ENCODE measurements at places on chromosomes 1 and 21. TPM values are rescaled to one million over a fixed set of nuclear protein-coding genes. Genes with fewer than 3 reads are reported as not detected.

- no peak for DNase-seq
Measured at GRCh38 chr1:246292571-246292970, 214.5 kb downstream of the SMYD3 start.

GRCh38 chr1:116827607-116828105, 73.4 kb downstream of the CD2 start:
- no peak for DNase-seq

DNA sequence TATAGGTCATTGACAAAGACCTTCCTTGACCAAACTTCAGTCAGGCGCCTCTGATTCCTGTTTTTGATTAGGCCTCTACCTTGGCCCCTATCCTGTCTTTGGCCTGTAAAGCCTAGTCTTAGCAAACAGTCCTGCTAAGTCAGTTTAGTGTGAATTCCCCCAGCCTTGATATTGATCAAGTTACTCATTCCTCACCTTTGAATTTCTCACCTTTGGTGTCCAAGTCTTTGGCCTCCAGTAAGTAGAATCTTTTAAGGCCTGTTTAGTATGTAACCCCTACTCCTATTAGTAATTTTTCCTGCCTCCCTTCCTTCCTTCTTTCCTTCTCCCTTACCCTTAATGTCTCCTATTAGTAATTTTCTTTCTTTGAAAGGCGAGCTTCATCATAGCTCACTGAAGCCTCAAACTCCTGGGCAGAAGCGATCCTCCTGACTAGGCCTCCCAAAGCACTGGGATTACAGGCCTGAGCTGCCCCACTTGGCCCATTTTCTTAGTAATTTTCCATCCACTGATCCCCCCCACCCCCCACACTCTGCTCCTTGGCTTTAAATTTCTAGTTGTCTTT, 13.0 kb upstream of the ZNF692 start:
- no peak for DNase-seq

GRCh38 chr1:222263791-222264190, 284.1 kb downstream of the HHIPL2 start:
- DNase-seq, result no peak

- DNase-seq, result peak; percentile 74
Measured at GRCh38 chr1:169529068-169529642, 43.4 kb upstream of the SLC19A2 start.

- no peak for DNase-seq
Measured at GRCh38 chr1:195709821-195710220, 898.4 kb downstream of the KCNT2 start.

- DNase-seq, result peak; percentile 37
Measured at GRCh38 chr1:168970926-168971659, 135.4 kb upstream of the ATP1B1 start.

GRCh38 chr1:44988531-44989156, 2.2 kb upstream of the EIF2B3 start:
- no peak for DNase-seq

GRCh38 chr1:97332716-97333115, 588.1 kb downstream of the DPYD start:
- no peak for DNase-seq

DNA sequence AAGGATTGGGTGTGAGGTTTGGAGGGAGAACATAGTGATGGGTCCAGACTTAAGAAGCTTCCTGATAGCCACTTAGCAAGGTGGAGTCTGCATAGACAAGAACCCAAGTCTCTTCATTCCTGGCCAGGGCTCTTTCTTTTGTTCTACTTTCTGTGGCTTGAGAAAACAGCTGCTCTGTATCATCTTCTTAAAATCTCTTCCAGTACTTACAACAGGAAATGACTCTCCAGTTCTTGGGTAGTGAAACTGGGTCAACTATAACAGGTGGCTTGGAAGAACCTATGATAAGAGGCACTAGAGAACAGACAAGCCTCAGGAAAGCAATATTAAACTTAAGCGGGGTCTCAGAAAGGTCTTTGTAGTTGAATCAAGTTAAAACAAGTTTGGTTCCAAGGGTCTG, 148.1 kb upstream of the USP24 start:
- DNase-seq, result no peak

GRCh38 chr1:32870615-32871363, at the start of gene FNDC5:
Gene FNDC5 (minus strand): TSS chr1:32870912.
- no peak for DNase-seq

- DNase-seq, result no peak
Measured at GRCh38 chr1:8219530-8219929, 98.4 kb upstream of the SLC45A1 start.

GRCh38 chr1:150516050-150516591, 569 bp downstream of the FALEC start:
- no peak for DNase-seq

DNA sequence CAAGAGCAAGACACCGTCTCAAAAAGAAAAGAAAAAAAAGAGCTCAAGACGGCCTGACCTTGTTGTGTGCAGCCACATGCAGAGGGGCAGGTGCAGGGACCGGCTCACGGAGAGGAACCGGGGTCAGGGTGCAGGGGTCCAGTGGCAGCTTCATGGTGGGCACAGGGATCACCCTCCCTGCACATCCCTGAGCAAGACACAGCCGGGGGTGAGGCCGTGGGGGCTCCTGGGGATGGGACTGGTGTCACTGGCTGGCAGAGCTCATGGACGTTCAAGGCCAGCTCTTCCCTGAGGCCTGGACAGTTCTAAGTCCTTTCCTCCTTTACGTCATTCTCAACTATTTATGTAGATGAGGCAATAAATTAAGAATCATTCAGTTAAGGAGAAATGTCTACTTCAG, 6.6 kb upstream of the TMEM240 start:
- DNase-seq, result no peak

DNA sequence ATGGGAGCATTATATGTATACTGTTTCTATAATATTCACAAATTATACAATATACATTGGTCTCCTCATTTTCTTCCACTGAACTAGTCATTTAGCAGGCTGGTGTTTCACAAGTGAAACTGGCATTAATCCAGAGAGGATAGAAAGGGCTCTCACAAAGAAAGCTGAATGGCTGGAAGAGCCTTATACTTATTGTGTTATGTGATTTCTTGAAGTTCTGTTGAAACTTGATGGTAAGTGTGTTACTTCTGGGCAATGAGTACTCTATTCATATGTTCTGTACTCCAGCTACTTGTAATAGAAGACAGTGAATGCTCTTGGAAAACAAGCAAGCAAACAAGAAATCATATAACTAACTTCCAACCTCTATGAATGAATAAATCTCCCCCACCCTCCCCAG, 14.9 kb downstream of the STX12 start:
- DNase-seq, result no peak

- DNase-seq, result no peak
Measured at GRCh38 chr1:184866991-184867788, 107.1 kb downstream of the NIBAN1 start.

GRCh38 chr1:31218705-31219104, 21.0 kb downstream of the NKAIN1 start:
- DNase-seq, result no peak

DNA sequence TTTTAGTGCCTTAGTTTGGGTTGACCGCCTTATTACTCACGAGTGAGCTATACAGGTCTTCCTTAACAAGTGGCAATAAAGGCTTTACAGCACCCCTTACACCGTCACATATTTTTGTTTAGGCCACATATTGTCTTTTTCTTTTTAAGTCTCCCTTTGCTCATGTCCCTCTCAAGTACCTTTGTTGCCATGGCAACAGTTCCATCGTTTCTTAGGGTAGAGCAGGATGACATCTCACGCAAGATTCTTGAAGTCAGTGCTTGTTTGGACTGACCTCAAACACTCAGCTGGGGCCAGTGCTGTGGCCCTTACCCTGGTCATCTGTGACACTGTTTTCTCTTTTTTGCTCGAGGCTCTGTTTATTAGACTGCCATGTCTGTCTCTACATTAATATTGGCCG, 69.8 kb downstream of the PBX1 start:
- DNase-seq, result no peak

- DNase-seq, result no peak
Measured at GRCh38 chr1:192485692-192486436, 89.7 kb upstream of the RGS1 start.

DNA sequence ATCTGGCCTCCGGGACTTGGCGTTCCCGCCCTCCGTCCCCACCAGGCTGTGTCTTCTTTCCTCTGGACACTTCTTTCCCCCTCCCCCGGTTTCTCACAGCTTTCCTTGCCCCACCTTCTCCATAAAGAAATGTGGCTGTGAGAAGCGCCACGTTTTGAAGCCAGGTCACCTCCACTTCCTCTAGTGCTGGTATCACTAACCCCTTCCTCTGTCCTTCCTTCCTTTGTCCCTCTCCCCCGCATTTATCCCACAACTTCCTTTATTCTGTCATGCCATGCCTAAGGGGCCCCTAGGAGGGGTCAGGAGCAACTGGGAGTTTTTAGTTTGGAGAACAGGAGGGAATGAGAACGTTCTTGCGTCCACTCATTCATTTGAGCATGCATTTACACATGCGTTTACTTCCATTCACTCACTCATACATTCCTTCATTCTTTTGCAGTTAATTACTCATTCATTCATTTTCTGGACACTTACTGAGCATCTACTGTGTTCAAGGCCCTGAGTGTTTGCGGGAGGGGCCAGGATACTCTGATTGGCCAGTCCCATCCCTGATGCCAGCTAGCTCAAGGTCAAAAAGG, 5.0 kb upstream of the ACOT11 start:
- no peak for DNase-seq

- DNase-seq, result no peak
Measured at GRCh38 chr1:244576259-244576892, 76.5 kb upstream of the DESI2 start.

GRCh38 chr1:226738995-226739695, at the start of gene ITPKB:
Gene ITPKB (minus strand): TSS chr1:226739282. CDS start chr1:226737458, 1,824 bp downstream.
- peak; percentile 84 for DNase-seq

The CDK18 gene
- polyA plus RNA-seq, result 6.0 TPM

The ZNF683 gene
- polyA plus RNA-seq, result 0.19 TPM

The SH3GLB1 gene
- 35.1 TPM for polyA plus RNA-seq

The CD1B gene
- polyA plus RNA-seq, result 0.09 TPM

The GRHL3 gene
- 7.6 TPM for polyA plus RNA-seq

The KCNJ9 gene
- 0.04 TPM for polyA plus RNA-seq

The CYP2J2 gene
- polyA plus RNA-seq, result 4.1 TPM

The MSH4 gene
- 0.10 TPM for polyA plus RNA-seq

All from urinary bladder (tissue), 4 donors.